Central memory CD4-positive, alpha-beta T cell (primary cell): ENCODE measurements at places on chromosomes 12 and 14.

GRCh38 chr12:112169161-112169872 is 44.0 kb downstream of the TRAFD1 start:
- no peak for DNase-seq

DNA sequence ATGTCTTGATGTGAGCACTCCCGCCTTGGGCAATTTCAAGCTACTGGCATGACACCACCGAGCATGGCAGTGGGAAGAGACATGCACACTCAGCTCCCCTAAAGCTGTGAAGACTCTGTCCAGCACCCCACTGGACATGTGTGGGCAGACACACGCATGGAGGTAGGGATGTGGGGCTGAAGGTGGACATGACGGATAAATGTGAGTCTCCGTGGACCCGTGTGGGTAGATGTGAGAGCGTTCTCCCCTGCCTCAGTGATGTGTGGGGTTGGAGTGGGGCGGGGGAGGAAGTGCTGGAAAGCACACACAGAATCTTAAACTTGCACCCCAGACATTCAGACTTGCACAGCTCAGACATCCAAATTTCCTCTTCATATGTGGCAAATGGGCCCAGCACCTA is 12.6 kb downstream of the SLC6A12 start:
- no peak for DNase-seq

DNA sequence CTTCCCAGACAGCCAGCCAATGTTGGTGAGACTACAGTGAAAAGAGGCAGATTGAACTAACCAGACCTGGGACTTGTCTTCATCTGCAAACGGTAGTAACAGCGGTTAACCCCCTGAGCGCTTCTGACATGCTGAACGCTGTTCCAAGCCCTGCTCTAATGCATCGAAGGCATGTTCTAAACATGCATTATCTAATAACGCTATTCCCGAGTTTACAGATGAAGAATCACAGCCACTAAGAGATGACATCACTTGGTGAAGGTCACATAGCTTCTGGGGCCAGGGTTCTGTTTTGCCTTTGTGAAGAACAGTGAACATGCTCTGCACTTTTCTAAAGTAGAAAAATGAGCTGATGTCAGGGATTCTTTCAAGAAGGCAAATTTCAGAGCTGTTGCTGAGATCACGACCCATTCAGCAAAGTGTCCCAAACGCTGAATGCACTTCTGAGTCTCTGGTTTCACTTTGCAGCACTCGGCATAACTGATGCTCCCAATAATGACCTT is 56.0 kb downstream of the FOS start:
- DNase-seq = no peak

GRCh38 chr14:105899071-105899641 is 372.8 kb downstream of the TMEM121 start:
- no peak for DNase-seq

DNA sequence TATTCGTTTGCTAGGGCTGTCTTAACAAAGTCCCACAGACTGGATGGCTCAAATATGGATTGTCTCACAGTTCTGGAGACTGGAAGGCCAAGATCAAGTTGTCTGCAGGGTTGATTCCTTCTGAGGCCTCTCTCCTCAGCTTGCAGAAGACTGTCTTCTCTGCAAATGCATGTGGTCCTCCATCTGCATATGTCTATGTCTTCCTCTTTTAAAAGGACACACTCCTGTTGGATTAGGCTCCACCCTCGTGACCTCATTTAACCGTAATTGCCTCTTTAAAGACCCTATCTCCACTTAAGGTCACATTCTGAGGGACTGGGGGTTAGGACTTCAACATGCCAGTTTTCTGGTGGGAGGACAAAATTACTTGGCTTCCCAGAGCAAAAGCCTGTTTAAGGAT is 123.3 kb downstream of the SLC38A6 start:
- no peak for DNase-seq

- DNase-seq = no peak
These were observed 4.7 kb upstream of the SPTSSA start for GRCh38 chr14:34466691-34467090.

DNA sequence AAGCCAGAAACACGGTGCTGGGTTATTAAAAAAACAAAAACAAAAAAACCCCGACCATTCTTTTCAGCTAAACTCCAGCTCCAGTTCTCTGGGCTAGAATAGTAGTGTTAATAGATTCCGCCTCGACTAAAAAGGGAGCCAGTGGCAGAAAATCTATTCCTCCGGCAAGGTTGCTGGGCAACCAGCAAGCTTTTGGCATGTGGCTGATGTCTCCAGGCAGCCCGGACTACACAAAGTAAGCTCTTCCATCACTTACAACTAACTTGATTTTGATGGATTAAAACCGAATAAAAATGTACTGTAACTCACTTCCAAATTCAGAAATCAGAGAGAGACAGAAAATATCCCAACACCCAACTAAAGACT is 126.4 kb upstream of the FOXN3 start:
- no peak for DNase-seq

GRCh38 chr12:3272958-3273357 is 195.8 kb downstream of the TSPAN9 start:
- DNase-seq = no peak

GRCh38 chr12:19707948-19708409 is 268.7 kb downstream of the AEBP2 start:
- DNase-seq = no peak

DNA sequence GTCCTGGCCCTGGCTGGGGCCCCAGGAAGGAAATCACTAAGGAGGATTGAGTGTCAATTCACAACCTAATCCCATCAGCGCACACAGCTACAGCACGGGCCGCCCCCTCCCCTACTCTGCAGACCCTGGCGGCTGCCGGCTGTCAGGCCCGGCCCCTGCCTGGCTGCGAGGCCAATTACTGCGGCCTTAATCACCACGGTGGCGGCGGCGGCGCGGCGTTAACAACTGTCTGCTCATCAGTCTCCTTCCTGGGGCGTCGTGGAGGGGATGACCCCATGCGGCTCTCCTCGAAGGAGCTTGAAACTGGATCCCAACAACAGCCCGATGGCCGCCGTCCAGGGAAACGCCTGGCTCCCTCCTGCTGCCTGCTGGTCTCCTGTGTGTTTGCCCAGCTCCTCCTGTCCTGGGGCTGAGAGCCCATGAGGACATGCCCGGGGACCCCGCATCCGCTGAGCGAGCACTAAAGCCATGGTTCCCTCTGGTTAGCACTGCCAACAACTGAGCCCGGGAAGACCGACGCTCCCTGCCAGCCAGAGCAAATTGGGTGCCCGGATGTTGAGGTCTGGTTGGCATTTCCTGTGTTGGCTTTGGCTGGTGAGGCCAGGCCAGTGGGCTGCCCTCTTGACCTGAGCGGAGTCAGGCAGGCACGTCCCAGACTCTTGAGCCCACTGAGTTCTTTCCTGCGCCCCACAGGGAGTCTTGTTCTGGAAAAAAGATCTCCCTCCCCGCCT is 21.8 kb upstream of the EIF2B2 start:
- no peak for DNase-seq

- no peak for DNase-seq
These were observed 148.7 kb downstream of the BCL11B start for GRCh38 chr14:99123208-99123870.

DNA sequence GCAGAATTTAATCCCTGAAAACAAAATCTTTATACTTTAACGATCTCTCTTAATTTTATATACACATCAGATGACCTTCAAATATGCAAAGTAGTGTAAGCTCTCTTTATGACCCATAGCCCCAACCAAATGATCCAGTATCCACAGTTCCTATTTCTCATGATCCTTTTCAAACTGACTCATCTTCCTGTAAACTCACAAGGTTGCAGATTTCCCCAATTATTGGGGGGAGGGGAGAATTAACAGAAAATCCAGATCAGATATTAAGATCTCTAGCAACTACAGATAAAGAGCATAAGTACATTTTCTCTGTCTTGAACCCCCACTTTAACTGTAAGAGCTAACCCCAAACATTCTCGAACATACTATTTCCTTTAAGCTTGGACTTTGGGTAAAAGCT is 12.5 kb downstream of the GNS start:
- DNase-seq = no peak

GRCh38 chr12:74722709-74723108 is 185.1 kb downstream of the ATXN7L3B start:
- DNase-seq = no peak

GRCh38 chr14:55628426-55628825 is 48.4 kb downstream of the KTN1 start:
- DNase-seq = no peak

DNA sequence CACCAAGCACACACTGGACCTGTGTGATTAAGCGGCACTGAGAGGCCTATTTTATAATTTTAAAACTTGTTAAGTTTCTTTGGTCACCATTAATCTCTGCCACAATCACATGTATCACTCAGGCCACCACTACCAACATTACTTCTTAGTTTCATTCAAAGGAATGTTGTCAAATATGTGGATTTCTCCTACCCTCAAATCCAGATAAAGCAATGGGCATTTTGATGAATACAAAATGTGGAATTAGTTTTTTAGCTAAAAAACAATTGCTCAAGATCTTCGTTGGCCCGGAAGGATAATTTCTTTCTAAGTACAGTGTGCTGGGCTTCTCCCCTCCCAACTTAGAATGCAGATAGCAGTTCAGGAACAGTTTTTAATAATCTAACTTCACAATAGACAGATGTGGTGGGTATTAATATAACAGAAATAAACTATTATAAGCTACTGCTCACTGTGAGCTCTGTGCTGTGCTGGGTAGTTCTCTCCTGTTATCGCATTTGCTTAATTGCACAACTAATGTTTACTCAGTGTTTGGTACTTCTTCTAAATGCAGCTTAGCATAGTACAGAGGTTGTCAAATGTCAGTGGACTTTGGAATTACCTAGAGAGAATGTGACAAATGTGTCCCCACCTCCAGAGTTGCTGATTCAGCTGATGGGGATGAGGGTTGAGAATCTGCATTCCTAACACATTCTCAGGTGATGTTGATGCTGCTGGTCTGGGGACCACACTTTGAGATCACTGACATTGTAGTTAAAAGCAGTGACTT is 266.7 kb upstream of the AMIGO2 start:
- no peak for DNase-seq

DNA sequence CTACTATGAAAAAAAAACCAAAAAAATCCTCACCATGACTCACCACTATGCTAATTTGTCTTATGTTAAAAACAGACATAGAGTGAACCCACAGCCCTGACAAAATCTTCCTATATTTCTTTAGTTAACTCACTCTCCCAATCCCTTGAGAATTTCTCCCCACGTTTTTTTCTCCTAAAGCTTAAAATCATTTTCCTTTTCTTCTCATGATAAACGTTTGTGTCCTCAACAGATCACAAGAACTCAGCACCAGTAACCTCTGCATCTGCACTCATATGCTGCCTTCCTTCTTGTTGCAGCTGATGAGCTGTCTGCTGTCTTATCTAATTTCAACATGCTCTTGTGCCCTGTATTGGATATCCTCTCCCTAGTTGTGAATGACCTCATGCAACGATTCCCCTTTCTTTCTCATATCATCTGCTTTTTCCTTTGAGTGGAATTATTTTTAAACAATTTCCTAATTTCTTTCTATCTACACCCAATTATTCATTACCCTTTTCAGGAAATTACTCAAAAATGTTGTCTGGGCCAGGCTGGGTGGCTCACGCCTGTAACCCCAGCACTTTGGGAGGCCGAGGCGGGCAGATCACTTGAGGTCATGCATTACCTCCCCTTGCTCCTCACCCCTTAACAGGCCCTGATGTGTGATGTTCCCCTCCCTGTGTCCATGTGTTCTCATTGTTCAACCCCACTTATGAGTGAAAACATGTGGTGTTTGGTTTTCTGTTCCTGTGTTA is 427.5 kb upstream of the MGAT4C start:
- DNase-seq = no peak

DNA sequence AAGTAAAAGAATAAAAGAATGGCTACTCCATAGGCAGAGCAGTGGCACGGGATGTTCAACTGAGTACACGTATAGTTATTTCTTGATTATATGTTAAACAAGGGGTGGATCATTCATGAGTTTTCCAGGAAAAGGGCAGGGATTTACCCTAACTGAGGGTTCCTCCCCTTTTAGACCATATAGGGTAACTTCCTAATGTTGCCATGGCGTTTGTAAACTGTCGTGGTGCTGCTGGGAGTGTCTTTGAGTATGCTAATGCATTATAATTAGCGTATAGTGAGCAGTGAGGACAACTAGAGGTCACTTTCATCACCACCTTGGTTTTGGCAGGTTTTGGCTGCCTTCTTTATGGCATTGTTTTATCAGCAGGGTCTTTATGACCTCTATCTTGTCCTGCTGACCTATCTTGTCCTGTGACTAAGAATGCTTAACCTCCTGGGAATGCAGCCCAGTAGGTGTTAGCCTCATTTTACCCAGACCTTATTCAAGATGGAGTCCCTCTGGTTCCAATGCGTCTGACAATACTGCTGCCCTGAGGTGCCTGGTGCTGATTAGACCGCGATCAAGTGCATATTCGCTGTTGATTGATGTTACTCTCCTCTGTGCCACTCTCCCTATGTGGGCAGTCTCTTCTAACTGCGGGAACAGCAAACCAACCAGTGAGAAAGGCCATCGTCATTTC is 67.6 kb upstream of the AMN1 start:
- DNase-seq = no peak

DNA sequence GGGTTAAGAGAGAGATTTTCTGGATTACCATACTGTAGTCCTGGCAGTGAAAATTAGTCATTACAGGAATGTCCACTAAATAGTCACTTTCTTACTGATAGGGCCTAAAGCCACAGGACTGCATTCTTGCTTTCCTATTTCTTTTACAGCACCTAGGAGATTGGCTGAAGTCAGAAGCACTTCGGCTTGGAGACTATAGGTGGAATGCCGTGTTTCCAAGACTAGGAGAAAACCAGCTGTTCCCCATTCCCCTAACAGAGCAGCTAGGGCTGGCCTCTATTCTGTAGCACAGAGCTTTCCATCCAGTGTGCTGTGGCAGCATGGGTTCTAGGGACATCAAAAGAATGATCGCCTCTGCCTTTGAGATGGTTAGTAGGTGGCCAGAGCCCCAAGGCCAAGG is 15.1 kb downstream of the PIGH start:
- DNase-seq = no peak

DNA sequence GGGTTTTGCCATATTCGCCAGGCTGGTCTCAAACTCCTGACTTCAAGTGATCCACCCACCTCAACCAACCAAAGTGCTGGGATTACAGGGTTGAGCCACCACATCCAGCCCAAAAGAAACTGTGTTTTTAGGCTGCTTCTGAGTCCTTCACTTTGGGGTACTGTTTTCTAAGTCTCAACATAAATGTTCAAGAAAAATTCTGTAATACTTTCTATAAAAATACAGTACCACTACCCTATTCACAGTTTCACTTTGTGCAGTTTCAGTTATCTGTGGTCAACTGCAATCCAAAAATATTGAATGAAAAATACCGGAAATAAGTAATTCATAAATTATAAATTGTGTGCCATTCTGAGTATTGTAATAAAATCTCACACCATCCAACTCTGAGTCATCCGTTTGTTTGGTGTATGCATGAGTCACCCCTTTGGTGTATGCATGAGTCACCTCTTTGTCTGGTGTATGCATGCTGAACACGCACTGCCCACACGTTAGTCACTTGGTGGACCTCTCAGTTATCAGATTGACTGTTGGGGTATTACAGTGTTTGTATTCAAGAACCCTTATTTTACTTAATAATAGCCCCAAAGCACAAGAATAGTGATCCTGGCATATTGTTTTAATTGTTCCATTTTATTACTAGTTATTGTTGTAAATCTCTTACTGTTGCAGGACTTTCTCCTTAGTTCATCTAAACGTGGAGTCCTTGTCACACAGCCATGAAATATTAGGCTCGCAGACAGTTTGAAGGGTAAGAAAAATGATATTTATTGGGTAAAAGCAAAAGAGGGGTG is 190.2 kb downstream of the FSCB start:
- no peak for DNase-seq

GRCh38 chr14:52363041-52363704 is 49.1 kb downstream of the PTGER2 start:
- DNase-seq = no peak

GRCh38 chr14:29911810-29912209 is 15.8 kb downstream of the PRKD1 start:
- DNase-seq = no peak
